MCF 10A (cell line): ENCODE measurements at places on chromosomes 7 and 10.
A peak's percentile ranks its signal among the peaks of the same experiment; 100 is the strongest.

DNA sequence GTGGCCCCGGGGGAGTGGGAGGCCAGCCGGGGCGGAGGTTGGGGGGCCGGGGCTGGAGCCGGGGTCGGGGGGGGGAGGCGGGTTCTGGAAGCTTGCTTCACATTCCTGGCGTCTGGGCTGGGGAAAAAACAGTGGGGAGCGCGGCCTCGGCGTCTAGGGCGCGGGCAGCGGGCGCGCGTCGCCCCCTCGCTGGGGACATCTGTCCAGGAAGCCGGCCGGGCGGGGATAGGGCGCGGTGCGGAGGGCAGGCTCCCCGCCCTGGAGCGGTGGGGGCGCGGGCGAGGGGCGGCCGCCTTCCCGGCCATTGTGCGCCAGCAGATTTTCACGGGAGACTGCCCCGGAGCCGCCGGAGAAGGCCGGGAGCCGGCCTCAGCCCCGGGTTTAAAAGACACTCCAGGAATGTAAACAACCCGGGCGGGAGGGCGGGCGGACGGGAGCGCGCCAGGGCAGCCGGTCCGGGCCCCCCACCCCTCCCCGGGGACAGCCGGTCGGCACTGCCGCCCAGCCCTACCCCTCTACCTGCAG, 1.4 kb downstream of the ZMIZ1 start:
- no peak for DNase-seq

GRCh38 chr7:148620749-148621359, 30.3 kb downstream of the C7orf33 start:
- peak; percentile 25 for DNase-seq

DNA sequence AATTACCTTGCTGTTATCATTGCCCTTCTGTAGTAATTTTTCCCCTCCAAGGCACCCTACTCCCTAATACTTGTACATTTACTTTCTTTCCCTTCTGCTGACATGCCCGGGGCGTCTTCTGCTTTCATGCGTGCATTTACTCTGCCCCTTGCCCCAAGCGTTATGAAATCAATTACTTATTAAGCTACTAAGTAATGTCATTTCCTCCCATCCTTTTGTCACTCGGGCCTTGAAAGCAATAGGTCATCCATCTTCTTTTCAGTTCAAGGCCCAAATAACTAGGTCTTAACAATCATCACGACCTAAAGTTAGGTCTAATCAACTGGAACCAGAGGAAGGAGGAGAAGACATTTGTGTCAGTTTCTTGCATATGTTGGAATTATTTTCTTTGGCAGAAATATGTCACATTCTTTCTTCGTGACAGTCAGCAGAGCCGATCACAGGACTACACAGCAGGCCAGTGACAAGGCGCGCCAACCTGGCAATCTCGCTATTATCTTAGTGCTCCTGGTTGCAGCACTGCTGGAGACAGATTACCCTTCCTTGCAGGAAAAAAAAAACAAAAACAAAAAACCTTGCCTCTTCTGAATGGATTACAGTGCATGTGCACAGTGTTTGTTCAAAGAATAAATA, 179.2 kb downstream of the RELN start:
- DNase-seq: no peak

DNA sequence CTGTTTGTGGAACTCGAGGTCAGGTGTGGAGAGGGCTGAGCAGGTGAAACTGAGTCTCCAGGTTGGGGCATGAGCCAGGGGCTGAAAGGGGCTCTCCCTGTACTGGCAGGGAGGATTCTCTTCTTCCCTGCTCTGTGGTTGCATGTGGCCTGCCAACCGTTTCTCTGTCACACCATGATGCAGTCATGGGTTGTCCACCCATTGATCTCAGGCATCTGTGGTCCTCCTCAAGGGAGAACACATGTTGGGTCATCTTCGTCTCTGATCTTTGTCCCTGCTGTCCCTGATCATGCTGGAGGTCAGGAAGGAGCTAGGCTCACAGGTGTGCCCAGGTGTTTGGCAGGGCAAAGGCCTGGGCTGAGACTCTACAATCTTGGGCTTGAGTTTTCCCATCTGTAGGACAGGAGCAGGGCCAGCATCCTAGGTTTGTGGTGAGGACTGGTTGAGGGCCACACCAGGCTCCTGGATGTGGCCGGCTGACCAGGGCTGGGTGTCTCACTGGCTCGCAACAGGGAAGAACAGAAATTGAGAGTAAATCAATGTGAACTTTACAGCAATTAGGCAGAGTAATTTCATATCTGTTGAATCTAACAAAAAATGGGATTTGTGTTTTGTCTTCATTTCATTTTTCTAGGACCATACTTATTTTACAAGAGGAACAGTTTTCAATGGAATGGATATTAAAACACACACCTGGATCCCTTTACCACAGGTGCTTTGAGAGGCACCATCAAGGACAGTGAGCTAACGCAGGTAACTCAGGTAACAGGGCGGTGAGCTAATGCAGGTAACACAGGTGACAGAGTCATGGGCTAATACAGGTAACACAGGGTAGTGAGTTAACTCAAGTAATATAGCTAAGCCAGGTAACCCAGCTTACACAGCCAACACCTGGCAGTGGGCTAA, 58.5 kb upstream of the IGFBP3 start:
- no peak for DNase-seq

- no peak for DNase-seq
Measured at GRCh38 chr7:108468246-108468645, 12.0 kb upstream of the NRCAM start.

- no peak for DNase-seq
Measured at GRCh38 chr10:126919426-126919825, 14.2 kb downstream of the DOCK1 start.

GRCh38 chr10:60560451-60560850, 170.8 kb upstream of the ANK3 start:
- DNase-seq: no peak

- DNase-seq: no peak
Measured at GRCh38 chr7:110417611-110418010, 673.3 kb upstream of the LRRN3 start.

GRCh38 chr10:19077276-19077675, 28.7 kb downstream of the MALRD1 start:
- DNase-seq: no peak

DNA sequence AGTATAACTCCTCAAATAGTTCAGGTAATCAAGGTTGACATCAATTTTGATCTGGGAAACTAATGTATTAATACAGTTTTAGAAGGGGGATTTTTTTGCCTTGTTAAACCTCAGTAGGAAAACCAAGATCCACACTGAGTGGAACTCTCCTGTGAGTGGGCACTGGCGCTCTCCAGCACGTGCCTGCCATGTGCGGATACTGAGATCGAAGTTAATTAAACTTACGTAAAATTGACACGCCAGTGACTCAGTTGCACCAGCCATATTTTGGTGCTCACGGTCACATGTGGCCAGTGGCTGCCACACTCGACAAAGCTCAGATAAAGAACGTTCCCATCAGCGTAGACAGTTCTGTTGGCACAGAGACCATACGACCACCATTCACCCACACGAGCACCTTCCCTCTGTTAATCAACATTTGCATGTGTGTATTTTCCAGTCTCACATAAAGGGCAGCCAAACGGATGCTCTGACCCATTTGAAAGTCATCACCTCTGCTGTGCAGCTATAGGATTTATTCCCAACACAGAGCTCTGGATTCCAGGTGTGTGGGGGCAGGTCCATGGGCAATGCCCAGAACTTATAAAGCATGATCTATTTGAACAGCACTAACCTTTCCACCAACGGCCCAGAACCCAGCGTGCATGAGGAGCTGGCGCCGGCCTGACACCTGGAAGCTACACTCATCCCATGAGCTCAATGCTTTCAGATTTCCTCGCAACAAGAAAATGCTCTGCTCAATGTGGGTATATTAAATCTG, 77.7 kb downstream of the VIPR2 start:
- no peak for DNase-seq

- peak; percentile 93 for DNase-seq
Measured at GRCh38 chr7:103113164-103113563, 35.7 kb downstream of the NAPEPLD start.

DNA sequence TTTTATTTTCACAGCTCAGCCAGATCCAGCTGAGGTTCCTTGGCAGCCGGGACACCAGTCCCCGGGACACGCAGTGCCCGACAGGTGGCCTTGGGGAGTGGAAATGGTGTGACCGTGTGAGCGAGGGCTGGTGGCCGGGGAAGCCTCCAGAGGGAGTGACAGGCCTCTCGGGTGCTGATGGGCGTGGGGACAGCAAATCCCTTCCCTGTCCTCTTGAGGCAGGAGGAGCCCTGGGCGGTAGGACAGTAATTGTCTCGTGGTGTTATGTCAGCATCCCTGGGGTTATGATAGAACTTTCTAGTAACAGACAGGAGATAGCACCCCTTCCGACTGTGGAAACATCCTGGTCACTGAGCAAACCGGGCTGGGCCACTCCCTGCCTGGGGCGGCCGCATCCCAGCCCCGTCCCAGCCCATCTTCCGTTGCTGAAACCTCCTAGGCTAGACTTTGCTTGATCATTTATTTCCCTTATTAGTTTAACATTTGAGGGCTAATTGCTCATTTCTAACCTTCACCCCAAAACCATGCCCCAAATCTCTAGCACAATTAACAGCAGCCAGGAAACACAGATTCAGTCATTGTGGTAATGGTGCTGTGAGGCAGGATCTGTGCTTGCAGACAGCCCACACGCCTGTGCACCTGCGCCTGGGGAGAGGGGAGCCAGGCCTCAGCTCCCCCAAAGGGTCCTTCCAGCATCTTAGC, 63.3 kb downstream of the ELFN1 start:
- no peak for DNase-seq

- DNase-seq: no peak
Measured at GRCh38 chr7:45658716-45659495, 84.7 kb downstream of the ADCY1 start.

DNA sequence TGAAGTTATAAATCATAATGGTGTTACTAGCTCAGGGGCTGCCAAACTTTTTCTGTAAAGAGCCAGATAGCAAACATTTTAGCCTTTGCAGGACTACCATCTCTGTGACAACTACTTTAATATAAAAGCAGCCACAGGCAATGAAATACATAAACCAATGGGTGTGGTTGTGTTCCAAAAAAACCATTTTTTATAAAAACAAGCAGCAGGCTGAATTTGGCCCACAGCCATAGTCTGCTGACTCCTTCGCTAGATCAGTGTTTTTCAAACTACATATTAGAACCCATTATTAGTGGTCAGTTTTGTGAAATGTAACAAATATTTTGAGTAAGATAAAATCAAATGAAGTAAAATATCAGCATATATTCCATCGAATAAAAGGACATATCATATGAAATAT, 13.6 kb downstream of the GNG11 start:
- DNase-seq: no peak

- peak; percentile 5 for DNase-seq
Measured at GRCh38 chr7:25752967-25753791, 398.8 kb upstream of the NFE2L3 start.

GRCh38 chr7:8442814-8443304, 9.4 kb downstream of the NXPH1 start:
- DNase-seq: no peak

DNA sequence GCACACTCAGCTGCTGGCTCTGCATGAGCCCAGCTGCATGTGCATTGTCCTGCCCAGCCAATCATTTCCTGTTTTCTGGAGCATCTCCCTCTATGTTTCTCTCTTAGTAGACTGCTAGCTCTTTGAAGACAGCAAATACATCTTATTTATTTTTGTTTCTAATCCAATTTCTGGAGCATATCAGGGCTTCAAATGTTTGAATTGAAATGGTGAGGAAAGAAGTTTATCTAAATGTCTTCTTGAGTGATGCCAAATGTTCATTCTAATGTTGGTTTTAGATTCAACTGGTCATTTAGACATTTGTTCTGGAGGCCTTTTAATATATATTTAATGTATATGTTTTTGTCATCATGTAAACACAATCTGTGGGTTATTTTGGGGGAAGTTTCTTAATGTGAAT, 141.9 kb downstream of the DNAJB9 start:
- no peak for DNase-seq

GRCh38 chr10:16976803-16977202, 152.8 kb downstream of the CUBN start:
- DNase-seq: no peak

- peak; percentile 94 for DNase-seq
Measured at GRCh38 chr10:102776779-102777456, 33.2 kb downstream of the WBP1L start.

- no peak for DNase-seq
Measured at GRCh38 chr10:29823553-29824080, 188.8 kb upstream of the SVIL start.

- DNase-seq: no peak
Measured at GRCh38 chr10:94239696-94240095, 123.0 kb downstream of the NOC3L start.

- DNase-seq: no peak
Measured at GRCh38 chr10:78904196-78904595, 164.6 kb upstream of the ZMIZ1 start.

GRCh38 chr10:24262929-24263590, 54.1 kb downstream of the KIAA1217 start:
- DNase-seq: no peak

DNA sequence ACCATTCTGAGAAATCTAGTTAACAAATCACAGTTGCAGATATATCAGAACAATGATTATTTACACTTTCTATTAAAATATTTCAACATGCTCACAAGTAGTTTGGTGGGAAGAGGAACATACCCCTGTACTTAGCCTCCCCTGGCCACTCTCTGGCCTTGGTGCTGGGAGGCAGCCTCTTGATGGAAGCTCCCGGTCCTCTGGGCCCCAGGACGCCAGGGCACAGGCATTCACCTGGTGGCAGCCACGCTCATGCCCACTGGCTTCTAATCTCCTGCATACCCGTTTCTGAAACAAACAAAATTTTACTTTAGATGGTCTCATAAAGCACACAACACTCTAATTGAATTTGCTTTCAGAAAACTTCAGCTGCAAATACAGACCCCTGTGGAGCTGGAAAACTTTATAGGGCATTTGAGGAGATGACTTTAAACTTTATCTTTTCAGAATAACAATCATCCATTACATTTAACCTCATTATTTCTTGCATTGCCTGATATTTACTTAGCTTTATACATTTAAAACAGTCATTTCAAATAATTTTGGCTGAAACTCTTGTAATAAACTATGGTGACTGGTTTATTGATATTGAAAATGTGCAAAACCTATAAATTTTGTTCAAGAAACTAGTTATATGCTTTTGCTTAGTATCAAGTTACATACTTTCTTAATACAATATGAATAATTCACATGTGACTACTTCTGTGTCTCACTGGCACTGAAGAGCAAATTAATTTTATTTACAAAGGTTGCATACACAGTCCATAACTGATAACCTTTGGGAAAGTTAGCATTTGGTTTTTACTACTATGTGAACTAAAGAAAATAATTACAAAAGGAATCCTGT, 30.8 kb downstream of the C10orf143 start:
- DNase-seq: no peak

GRCh38 chr10:5165738-5166137, 19.2 kb downstream of the AKR1C8 start:
- peak; percentile 37 for DNase-seq

DNA sequence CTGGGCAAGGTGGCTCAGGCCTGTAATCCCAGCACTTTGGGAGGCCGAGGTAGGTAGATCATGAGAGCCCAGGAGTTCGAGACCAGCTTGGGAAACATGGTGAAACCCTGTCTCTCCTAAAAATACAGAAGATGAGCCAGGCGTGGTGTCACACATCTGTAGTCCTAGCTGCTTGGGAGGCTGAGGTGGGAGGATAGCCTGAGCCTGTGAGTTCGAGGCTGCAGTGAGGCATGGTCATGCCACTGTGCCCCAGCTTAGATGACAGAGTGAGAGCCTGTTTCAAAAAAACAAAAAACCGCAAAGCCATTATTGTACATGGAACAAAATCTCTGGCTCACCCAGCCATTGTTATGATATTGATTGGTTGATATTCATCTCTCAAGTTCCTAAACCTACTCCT, 53.7 kb downstream of the KMT2E start:
- DNase-seq: no peak
